NB4 (cell line): ENCODE measurements at places on chromosomes 2 and 18.

DNA sequence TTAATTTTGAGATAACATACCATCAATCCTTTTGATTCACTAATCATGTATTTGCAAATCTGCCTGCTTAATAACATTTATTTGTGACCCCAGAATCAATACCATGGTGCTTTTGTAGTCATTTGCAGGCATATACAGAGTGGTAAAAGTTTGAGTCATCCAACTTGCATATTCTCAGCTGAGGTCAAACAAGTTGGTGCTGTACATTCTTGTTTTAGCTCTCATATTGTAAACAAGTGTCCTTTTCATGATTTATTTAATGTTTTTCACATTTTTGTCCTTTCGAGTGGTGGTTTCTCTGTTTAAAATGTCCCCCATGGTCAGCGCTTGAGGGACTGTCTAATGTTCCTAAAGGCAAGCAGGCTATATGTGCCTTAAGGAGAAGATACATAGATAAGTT is 17.5 kb downstream of the RAB27B start:
- DNase-seq, result no peak

GRCh38 chr2:169906731-169907130 is 79.5 kb downstream of the UBR3 start:
- no peak for DNase-seq

- DNase-seq, result no peak
Observed at GRCh38 chr2:126662621-126663020, 6.7 kb downstream of the GYPC start.

DNA sequence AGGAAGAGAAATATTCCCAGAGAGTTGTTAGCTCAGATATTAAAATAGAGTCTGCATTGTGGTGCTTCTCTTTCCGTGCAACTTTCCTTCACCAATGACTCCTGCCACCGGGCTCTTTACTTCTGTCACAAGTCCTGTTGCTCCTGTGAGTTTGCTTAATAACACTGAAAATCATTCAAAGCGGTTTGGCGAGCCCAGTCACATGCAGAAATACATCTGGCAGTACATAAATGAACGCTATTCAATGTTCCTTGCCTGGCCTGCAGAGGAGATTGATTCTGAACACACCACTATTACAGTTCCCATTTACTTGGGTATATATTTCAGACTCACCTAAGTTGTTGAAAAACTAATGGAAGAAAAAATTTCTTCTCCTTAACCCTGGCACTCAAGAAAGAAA is 276.6 kb downstream of the ZNF521 start:
- DNase-seq, result no peak
